Type B pancreatic cell (in vitro differentiated cells): ENCODE measurements at places on chromosomes 5 and 9.

GRCh38 chr9:80595192-80595591, 1023.4 kb downstream of the TLE4 start:
- no peaks in the 10 kb centered on the region for H3K4me1 ChIP-seq
- H3K27ac ChIP-seq, result no peak overlapping the region
- H3K4me3 ChIP-seq, result no peak overlapping the region
- no peaks in the 10 kb centered on the region for H3K36me3 ChIP-seq
- no peak for DNase-seq

DNA sequence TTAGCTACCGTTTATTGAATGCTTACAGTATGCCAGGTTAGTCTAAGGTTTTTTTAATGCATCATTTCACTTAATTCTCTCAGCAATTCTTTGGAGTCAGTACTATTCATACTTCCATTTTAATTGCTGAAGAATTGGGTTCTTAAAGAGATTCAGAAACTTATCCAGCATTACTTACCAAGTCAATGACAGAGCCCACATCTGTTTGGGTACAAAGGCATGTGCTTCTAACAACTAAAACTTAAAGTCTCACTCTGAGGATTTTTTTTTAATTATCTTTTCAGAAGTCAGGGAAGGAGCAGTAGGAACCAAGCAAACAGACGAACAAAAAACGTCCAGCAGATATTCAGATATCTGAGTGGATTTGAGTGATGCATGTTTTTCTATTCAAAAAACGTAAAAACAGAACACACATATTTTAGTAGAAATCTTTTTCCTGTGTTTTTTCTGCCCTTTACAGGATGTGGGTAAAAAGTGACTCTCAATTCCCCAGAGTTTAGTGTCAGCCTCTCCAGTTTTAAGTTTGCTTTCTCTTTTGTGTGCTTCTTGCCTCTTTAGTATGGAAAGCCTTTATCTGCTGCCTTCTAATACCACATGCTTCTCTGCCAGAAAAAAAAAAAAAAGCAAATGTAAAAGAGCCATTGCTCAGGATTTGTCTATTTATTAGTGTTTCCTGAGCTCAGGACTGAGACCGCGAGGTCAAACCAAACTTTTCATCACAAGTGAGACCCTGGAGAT, 118.0 kb downstream of the PRKACG start:
- no peak overlapping the region for H3K27ac ChIP-seq
- no peak overlapping the region for H3K4me3 ChIP-seq
- no peaks in the 10 kb centered on the region for H3K36me3 ChIP-seq
- no peak for DNase-seq

- H3K27me3 ChIP-seq, result no peaks in the 10 kb centered on the region
- H3K36me3 ChIP-seq, result peaks cover 4% of the 10 kb centered on the region
- H3K4me1 ChIP-seq, result peaks cover 9% of the 10 kb centered on the region
- no peak overlapping the region for H3K27ac ChIP-seq
- DNase-seq, result no peak
- no peak overlapping the region for H3K4me3 ChIP-seq
Measured at GRCh38 chr9:18805386-18805785, 227.6 kb downstream of the SAXO1 start.

GRCh38 chr9:124185413-124185812, 72.3 kb upstream of the NEK6 start:
- DNase-seq, result no peak
- H3K4me1 ChIP-seq, result no peaks in the 10 kb centered on the region

DNA sequence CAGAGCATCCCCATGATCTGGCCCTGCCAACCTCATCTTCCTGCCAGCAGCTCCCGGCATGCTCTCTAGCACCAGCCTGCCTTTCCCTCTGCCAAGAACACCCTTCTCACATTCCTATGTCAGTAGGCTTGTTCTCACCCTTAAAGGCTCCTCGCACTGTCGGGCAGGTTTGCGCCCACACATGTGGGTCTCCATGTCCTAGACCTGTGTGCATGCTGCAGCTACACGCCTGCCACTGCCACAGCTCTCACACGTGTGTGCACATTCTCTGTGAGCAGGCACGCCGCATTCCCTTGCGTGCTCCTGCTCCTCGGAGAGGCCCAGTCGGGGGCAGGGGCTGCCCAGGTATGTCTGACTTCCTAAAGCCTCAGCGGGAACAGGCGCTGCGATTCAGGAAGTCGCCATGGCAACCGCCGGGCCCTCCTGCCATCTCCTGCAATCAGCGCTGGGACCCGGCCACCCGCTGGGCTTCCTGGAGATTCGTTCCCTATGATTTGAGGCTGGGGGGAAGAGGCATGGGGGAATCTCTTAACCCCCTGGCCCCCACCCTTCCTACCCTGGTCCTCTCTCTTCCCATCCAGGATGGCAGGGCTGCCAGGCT, 28.1 kb downstream of the NDUFA8 start:
- H3K27me3 ChIP-seq, result peaks cover 67% of the 10 kb centered on the region
- no peak overlapping the region for H3K27ac ChIP-seq
- DNase-seq, result no peak
- H3K4me1 ChIP-seq, result peaks cover 15% of the 10 kb centered on the region
- H3K36me3 ChIP-seq, result no peaks in the 10 kb centered on the region

DNA sequence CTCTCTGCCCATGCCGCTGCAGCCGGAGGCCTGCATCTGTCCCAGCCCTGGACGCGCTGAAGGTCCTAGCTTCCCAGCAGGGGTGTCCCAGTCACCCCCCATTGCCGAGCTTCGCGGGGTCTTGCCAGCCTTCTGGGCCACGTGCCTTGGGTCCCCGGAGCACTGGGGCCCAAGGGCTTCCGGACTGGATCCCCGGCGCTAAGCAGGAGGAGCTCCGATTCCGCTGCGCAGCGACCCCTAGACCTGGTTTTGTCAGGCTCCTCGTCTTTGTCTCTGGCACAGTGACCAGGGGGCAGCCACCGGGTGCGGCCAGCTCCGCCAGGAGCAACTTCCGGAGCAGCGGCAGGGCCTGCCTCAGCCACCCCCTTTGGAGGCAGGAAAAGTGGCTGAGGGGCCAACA, 3.3 kb upstream of the IRX1 start:
- no peak for DNase-seq
- H3K27ac ChIP-seq, result no peak overlapping the region
- peaks cover 15% of the 10 kb centered on the region for H3K4me1 ChIP-seq

GRCh38 chr5:133222979-133223378, 171.2 kb downstream of the HSPA4 start:
- no peak for DNase-seq
- peaks cover 3% of the 10 kb centered on the region for H3K36me3 ChIP-seq
- H3K4me1 ChIP-seq, result peaks cover 26% of the 10 kb centered on the region
- peak overlapping the region; percentile 23 for H3K27ac ChIP-seq
- no peaks in the 10 kb centered on the region for H3K27me3 ChIP-seq

GRCh38 chr9:80649001-80649420, 1040.3 kb downstream of the TLE1 start:
- no peak overlapping the region for H3K27ac ChIP-seq
- no peaks in the 10 kb centered on the region for H3K27me3 ChIP-seq
- H3K4me1 ChIP-seq, result no peaks in the 10 kb centered on the region
- H3K4me3 ChIP-seq, result no peak overlapping the region

DNA sequence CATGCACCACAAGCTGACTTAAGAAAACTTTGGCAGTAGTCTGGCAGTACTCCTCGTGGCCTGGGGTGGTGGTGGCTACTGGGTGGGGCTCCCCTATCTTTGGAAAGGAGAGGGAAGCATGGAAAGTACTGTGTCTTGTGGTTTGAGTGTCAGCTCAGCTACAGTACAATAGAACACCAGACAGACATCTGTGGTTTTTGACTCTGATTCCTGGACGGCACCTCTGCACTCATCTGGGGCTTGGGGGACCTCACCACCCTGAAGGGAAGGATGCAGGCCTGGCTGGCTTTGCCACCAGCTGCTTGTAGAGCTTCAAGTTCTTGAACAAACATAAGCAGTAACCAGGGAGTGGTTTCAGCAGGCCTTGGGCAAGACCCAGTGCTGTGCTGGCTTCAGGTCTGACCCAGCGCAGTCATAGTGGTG, 40.6 kb downstream of the TNFSF8 start:
- H3K27me3 ChIP-seq, result peaks cover 3% of the 10 kb centered on the region
- no peak overlapping the region for H3K27ac ChIP-seq
- no peak for DNase-seq
- H3K4me3 ChIP-seq, result no peak overlapping the region

- no peaks in the 10 kb centered on the region for H3K36me3 ChIP-seq
- peaks cover 29% of the 10 kb centered on the region for H3K4me1 ChIP-seq
- no peak overlapping the region for H3K4me3 ChIP-seq
- no peaks in the 10 kb centered on the region for H3K27me3 ChIP-seq
- no peak overlapping the region for H3K27ac ChIP-seq
- DNase-seq, result no peak
Measured at GRCh38 chr9:16046713-16047112, 493.9 kb downstream of the CCDC171 start.

- DNase-seq, result no peak
- H3K27me3 ChIP-seq, result no peaks in the 10 kb centered on the region
- peaks cover 49% of the 10 kb centered on the region for H3K4me1 ChIP-seq
- H3K36me3 ChIP-seq, result peaks cover 1% of the 10 kb centered on the region
Measured at GRCh38 chr9:35666045-35666444, 1.1 kb upstream of the ARHGEF39 start.

GRCh38 chr5:154652746-154653417, 102.3 kb upstream of the LARP1 start:
- no peaks in the 10 kb centered on the region for H3K36me3 ChIP-seq
- H3K4me3 ChIP-seq, result no peak overlapping the region
- H3K27ac ChIP-seq, result no peak overlapping the region
- DNase-seq, result no peak
